ENCODE measurements at places on chromosomes 2 and 18.

GRCh38 chr2:154681741-154682140, 16.8 kb upstream of the KCNJ3 start:
- DNase-seq, result no peak

DNA sequence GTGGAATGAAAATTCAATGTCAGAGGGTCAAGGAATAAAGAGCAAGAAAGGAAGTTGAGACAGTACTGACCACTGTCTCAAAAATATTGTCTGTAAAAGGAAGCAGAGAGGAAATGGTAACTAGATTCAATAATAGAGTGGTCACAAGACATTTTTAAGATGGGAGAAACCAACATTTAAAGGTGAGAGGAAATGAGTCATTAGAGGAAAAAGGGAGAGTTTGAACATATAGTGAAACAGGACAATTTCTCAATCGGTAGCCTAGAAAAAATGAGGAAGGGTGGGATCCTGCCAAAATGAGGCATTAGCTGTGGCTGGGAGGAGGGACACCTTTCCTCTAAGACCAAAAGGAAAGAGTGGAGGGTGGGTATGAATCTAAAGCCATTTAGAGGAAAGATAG, 288.5 kb downstream of the SP3 start:
- no peak for DNase-seq

- peak; percentile 36 for DNase-seq
These were observed 679 bp downstream of the PMAIP1 start for GRCh38 chr18:59900222-59901128.

GRCh38 chr2:128624956-128625355, 306.3 kb upstream of the HS6ST1 start:
- no peak for DNase-seq

DNA sequence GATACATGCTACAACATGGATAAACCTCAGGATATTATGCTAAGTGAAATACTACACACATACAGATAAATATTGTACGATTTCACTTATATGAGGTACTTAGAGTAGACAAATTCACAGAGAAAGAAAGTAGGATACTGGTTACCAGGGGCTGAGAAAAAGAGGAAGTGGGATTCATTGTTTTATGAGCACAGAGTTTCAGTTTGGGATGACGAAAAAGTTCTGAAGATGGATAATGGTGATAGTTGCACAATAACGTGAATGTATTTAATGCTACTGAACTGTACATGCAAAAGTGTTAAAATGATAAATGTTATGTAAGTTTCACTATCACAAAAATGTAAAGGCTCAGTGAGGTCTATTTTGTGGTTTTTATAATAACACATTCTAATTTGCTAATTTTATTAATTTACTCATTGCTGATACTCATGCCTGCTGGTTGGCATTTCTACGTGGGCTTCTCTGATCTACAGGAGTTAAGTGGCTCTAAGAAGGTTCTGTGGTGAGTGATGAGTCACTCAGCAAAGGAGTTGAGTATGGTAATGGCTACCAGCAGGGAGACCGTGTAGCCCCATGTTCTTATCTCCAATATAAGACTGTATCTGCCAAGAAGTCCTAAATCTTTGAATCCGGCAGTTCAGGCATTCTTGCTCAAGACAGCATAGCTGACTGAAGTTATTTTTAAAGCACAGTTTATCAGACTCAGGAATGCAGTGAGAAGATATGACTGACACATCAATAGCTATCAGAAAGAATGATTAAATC, 41.1 kb downstream of the UPP2 start:
- DNase-seq, result no peak

DNA sequence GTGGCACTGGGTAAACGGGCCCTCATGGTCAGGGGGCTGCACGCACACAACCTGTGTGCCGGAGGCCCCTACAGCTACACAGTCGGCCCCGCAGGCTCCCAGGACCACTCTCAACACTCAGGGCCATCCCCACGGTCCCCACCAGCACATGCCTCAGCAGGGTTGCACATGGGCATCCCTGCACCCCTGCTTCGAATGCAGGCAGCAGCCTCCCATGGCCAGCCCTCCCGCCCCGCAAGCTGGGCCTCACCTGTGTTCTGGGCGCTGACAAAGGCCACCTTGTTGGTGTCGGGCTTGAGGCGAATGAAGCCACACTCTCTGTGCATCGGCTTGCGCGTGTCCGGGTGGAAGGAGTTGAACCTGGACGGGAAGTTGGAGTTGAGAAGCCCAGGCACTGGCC, 34.2 kb downstream of the THAP4 start:
- no peak for DNase-seq

DNA sequence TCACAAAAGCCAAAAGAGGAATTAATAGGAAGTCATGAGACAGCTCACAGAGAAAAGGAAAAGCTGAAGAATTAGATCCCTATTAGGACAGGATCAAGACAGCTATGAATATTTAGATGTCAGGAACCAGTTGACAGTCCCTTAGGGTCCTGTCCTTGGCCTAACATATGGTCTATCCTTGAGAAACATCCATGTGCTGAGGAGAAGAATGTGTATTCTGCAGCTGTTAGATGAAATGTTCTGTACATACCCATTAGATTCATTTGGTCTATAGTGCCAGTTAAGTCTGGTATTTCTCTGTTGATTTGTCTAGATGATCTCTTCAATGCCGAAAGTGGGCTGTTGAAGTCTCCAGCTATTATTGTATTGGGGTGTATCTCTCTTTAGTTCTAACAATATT, 37.6 kb upstream of the SLC40A1 start:
- no peak for DNase-seq

GRCh38 chr18:75783566-75784281, 356.2 kb upstream of the SMIM21 start:
- no peak for DNase-seq

DNA sequence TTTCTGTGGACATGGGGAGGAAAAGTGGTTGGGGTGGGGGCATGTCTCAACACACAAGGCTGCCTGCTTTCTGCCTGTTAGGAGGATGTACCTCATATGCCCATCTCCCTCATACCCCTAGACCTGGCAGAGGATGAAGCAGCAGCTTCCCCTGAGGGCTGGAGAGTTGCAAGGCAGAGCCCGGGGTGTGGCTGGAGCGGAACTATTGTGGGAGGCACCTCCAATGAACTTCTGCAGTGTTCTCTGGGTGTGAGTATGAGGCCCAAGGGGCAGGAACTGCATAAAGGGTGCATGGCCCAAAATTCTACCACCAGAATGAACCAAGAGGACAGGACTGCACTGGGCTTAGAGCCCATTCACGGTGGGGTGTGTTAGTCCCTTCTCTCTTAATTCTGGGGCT, 296.3 kb upstream of the SIX2 start:
- no peak for DNase-seq

DNA sequence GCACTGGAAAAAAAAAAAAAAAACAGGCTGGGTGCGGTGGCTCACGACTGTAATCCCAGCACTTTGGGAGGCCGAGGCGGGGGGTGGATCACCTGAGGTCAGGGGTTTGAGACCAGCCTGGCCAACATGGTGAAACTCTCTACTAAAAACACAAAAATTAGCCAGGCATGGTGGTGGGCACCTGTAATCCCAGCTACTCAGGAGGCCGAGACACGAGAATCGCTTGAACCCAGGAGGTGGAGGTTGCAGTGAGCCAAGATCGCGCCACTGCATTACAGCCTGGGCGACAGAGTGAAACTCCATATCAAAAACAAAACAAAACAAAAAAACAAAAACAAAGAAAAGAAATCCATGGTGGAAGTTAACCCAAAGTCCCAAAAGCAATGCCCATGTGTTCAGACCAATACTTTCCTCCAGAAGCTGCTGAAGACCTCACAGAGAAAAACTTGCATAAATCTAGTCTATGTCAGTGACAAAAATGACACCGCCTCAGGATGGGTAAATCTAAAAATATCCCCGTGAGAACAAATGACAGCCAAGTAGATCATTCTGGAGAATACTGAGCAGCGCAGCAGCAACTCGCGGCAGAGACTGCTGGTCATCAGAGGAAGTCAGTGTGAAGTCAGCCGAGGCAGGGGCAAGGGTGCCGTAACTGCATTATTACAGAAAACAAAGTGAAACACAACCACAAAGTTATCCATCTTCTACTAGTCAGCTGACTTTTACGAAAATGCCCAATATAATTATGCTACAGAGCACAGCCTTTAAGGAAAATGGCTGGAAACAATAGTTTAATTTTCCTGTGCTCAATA, 41.0 kb downstream of the LPIN2 start:
- DNase-seq, result peak; percentile 47

- no peak for DNase-seq
These were observed 19.6 kb upstream of the LRP1B start for GRCh38 chr2:142150453-142150852.

GRCh38 chr2:241813644-241814392, 4.8 kb downstream of the NEU4 start:
- DNase-seq, result peak; percentile 57

DNA sequence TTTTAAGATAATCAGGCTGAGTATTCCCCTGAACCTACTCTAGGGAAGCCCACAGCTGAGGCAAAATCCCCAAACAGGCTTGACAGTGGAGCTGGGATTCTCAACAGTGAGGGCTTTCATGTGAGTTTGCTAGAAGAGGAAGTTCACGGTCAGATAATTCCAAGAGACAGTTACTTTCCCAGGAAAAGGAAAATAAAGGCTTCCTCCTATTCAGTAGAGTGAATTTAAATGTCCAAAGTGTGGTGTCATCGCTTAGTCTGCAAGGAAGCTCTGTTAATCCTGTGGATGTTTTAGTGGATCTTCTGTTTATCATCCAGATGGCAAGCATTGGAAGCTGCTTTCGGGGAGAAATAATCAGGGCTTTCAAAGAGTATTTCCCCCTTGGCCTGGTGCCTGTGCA, 119.8 kb downstream of the RPIA start:
- no peak for DNase-seq

DNA sequence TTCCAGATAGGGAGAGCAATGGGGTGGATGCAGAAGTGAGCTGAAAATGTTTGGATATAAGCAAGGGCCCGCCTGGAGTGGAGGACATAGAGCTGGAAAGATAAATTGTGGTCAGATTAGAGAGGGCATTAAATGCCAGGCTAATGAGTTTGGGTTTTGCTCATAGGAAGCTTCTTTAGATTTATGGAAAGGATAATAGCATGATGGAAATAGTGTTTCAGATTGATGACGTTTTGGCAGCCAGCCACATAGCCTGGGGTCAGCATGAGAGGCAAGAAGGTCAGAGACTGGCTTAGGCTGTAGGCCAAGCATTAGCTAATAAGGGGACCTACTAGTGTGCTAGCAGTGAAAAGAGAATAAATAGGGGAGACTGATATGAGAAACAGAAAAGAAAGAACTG, 321.6 kb downstream of the STK39 start:
- no peak for DNase-seq

GRCh38 chr18:61929881-61930640, 37.3 kb upstream of the RNF152 start:
- no peak for DNase-seq

- DNase-seq, result no peak
These were observed 22.2 kb downstream of the BIN1 start for GRCh38 chr2:127084611-127085316.

GRCh38 chr2:219429958-219430606, 4.6 kb upstream of the SPEG start:
- DNase-seq, result no peak

DNA sequence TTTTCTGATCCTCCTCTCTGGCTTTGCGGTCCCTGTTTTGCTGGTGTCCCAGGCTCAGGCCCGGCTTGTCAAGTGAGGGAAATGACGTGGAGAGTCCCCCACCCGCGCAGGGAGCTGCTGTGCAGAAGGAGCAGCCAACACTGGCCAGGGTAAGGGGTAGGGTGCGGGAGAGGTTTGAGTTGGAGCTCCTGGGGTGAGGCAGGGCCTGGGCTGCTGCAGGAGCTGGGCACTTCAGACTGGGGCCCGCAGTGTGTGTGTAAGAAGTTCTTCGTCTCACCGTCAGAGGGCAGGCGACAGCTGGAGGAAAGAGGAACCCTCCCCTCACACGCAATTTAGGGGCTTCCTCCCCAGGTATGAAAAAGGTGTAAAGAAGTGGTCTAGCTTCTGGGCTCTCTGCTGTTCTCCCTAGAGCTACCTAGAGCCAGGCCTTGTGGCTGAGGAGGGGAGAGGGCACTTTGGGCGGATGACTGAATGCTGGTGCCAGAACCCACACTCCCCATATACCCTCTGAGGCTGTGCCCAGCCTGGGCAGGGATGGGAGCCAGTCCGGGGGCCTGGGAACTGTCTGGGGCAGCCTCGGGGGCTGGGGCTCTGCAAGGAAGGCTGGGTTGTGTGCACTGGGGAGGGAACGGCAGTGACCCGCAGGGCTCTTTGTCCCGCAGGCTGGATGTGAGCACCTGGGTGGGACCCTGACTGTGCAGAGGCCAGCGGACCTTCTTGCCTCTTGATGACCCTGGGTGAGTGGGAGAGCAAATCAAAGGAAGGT, 11.8 kb downstream of the CELF4 start:
- no peak for DNase-seq

GRCh38 chr2:62913311-62913710, 137.3 kb upstream of the OTX1 start:
- no peak for DNase-seq

DNA sequence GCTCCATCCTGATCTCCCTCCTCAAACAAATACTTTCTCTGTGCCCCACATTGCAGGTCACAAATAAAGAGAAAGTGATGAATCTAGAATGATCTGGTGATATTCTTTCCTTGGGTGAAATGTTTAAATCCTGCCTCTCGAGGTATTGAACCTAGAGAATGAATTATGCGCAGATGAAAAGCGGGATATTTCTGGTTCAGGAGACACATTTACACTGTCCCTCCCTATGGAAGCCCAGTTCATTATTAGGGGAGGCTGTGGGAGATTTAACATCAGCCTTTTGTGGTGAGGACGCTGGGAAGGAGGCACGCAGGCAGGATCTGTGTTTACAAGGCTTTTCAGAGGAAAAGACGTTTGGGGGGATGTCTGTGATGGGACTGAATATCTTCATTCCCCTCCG, 20.6 kb downstream of the MAPRE2 start:
- no peak for DNase-seq

- DNase-seq, result no peak
These were observed 45.9 kb downstream of the PNO1 start for GRCh38 chr2:68203587-68203986.

DNA sequence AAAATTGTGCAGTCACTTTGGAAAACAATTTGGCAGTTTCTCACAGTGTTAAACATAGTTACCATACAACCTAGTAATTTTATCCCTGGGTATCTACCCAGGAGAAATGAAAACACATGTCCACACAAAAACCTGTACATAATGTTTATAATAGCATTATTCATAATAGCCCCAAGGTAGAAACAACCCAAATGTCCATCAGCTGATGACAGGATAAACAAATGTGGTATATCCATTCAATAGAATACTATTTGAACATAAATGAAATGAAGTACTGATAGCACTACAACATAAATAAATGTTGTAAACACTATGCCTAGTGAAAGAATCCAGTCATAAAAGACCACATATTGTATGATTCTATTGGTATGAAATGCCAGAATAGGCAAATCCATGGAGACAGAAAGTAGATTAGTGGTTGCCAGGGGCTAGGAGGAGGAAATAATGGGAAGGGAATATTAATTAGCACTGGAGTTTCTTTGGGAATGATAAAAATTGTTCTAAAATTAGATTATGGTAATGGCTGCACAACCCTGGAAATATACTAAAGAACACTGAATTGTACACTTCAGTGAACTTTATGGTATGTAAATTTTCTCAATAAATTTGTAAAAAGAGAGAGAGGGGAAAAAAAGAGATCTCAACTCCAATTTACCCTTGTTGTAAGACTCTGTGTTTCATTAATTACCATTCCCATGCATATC, 20.8 kb upstream of the VIT start:
- DNase-seq, result no peak

GRCh38 chr2:217362286-217362685, 502.4 kb upstream of the TNP1 start:
- DNase-seq, result no peak
